Sciatic nerve (tissue), 2 donors: ENCODE measurements at places on chromosomes 5 and 9. TPM values are rescaled to one million over a fixed set of nuclear protein-coding genes. Genes with fewer than 3 reads are reported as not detected.

GRCh38 chr9:117247266-117247665, 167.6 kb downstream of the ASTN2 start:
- no peak for DNase-seq

CNTNAP3B gene
- 20.4 TPM for total RNA-seq

DNA sequence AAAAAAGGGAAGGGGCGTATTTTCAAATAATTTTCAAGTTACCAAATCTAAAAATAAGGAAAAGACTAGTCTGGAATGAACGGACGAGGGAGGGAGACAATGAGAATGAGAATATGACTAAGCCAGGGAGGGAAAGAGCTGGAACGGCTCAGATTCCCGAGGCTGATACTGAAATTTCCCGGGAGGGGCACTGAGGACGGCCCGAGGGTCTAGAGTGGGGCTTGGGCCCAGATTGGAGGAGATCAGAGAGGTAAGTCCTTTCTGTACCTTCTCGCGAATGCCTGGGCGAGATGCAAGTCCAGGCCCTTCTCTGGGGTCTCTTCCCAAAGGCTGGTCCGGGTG, 3.4 kb upstream of the CCIN start:
- no peak for DNase-seq

GRCh38 chr5:129653442-129653841, 94.5 kb upstream of the MINAR2 start:
- DNase-seq, result no peak

GRCh38 chr5:124745007-124745927, 1.2 kb downstream of the ZNF608 start:
- no peak for DNase-seq

UGT3A1 gene
- total RNA-seq, result not detected

DNA sequence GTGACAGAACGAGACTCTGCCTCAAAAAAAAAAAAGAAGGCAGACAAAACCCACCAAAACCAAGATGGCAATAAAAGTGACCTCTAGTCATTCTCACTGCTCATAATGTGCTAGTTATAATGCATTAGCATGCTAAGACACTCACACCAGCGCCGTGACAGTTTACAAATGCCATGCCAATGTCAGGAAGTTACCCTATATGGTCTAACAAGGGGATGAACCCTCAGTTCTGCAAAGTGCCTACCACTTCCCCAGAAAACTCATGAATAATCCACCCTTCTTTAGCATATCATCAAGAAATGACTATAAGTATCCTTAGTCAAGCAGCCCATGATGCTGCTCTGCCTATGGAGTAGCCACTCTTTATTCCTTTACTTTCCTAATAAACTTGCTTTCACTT, 4.7 kb upstream of the BICD2 start:
- DNase-seq, result no peak

DNA sequence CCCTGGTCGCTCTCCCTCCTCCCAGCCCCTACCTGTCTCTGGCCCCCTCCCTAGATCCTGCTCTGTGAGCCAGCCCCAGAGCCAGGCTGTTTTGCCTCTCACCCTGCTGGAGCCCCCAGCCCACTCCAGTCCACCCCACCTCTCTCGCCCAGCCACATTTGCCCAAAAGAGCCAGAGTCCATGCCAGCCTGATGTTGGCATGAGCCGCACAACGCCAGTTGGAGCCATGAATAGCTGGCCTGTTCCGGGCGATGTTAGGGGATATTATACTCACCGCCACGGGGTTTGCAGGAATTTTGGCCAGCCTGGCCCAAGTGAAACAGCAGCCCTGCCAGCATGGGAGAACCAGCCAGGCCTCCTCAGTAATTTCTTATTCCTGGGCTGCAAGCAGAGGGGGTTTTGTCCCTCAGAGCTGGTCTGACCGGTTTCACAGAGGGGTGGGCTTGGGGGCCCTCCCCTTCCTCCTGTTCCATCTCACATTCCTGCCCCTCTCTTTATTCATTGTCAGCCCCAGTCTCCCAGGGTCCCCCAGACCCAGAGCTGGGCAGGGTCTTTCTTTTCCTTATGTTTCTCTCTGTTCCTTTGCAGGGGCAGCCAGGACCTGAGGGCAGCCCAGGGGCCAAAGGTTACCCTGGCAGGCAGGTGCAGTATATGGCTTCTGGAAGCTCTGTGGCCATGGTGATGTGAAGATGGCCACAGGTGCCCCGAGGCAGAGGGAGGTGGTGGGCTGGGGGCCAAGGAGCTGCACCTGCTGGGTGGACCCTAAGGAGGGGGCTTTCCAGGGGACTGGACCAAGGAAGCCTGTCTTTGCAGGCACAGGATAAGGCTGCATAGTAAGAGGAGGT, 50.1 kb downstream of the COL27A1 start:
- DNase-seq, result peak; percentile 75

DNA sequence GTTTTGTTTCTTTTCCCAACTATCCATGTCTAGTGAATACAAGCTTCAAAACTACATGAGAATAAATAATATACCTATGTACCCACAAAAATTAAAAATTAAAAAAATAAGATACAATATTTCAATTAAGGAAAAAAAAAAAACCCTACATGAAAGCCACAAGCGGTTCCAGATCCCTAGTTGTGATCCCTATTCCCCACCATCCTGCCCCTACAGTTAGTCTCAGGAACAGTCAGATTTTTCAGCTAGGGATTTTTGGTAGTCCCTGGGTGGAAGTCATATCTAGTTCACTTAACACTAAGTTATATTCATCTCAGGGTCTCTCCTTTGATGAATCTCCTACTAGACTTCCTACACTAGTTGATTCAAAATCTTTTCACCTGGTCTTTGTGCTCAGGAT, 18.5 kb upstream of the PCDHB1 start:
- DNase-seq, result no peak

FOXD4L3 gene
- total RNA-seq, result not detected

DNA sequence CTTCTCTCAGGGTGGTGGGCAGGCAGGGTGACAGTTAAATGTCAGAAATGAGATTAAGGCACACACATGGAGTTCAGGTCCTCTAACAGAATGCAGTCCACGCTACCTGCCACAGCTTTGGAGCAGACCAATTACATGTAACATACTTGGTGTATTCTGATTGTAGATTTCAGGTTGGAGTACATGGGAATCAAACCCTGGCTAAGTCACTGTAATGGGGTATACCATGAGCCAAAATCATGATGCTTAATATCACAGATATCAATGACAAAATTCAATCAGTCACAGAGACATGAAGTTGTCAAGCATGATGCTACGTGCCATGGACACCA, 48.9 kb downstream of the MEF2C start:
- no peak for DNase-seq

DNA sequence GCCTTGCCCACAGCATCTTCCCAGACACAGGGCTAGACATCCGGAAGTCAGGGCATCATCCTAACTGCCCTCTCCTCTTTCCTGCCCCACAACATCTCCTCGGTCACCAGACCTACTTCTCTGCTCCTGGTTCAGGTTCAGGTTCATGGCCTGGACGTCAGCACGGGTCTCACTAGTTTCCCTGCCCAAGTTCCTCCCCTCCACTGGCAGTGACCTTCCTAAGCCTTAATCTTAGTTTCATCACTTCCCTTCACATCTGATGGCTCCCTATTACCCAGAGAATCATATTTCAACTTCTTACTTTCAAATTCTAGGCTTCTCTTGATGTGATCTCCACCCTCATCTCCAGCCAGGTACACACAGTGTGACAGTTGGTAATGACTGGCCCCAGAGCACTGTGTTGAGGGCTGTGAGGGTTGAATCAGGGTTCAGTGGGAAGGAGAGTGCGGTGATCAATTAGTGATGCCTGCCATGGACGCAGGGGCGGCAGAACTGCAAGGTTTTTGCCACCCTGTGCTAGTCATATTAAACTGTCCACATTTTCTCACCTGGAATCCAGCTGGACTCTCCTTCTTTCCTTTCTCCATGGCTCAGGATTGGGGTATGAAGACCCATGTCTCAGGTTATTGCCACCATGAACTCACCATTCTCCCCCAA, 34.3 kb upstream of the CRB2 start:
- no peak for DNase-seq

FAM120AOS gene
- 41.6 TPM for total RNA-seq

- DNase-seq, result no peak
These were observed 19.8 kb downstream of the IL12B start for GRCh38 chr5:159310511-159310910.

- DNase-seq, result no peak
These were observed 7.8 kb downstream of the TTLL11 start for GRCh38 chr9:122085260-122085659.

GRCh38 chr9:39108145-39108544, 179.8 kb downstream of the CNTNAP3 start:
- DNase-seq, result no peak

- DNase-seq, result no peak
These were observed 942.5 kb upstream of the WWC1 start for GRCh38 chr5:167348980-167349379.

PCDHGA12 gene
- 12.1 TPM for total RNA-seq

PITX1 gene
- total RNA-seq, result 3.6 TPM

- DNase-seq, result no peak
These were observed 71.6 kb upstream of the STC2 start for GRCh38 chr5:173399851-173400250.
